ENCODE measurements at places on chromosomes 3 and 15.

DNA sequence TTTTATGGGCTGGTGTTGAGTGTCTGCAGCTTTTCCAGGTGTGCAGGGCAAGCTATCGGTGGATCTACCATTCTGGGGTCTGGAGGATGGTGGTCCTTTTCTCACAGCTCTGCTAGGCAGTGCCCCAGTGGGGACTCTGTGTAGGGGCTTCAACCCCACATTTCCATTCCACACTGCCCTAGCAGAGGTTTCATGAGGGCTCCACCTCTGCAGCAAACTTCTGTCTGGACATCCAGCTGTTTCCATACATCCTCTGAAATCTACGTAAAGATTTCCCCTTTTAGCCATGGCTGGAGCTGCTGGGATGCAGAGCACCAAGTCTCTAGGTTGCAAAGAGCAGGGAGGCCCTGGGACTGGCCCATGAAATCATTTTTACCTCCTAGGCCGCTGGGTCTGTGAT lies 11.6 kb downstream of the RFX7 start:
- DNase-seq, result no peak

DNA sequence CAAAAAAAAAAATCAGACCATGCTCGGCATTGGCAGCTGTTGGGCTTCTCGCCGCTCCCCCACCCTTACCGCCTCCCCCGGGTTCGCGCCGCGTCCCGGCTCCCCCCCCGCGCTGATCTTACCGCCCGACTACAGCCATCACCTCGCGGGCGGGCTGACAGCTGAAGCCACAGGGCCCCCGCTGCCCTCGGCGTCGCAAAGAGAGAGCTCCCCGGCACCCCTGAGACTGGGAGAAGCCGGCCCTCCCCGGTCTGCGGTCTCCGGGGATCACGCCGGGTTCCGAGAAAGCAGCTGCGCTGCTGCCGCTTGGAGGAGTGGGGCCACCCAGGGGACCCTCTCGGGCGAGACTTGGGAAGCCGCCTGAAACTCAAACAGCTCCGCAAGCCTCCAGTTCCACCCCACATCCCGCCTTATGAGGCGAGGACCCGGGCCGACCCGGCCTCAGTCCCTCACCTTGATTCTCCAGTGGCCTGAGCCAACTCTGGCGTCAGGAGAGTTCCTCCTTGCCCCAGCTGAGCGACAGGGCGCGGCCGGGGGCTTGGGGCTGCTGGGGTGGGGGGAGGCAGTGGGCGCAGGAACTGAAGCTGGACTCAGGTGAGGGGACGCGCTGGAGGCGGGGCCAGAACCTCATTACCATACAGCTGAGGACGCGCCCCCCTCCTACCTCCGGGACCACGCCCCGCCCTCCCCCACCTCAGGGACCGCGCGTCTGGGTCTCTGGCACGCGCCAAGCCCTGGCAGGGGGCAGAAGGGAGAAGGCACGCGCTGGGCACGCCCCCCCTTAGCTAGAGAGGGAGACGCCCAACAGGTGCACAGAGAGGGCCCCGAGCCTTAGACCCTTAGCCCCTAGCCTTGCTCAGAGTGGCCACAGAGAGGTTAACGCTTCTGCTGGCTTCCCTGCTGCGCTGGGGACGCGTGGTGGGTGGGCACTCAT lies 1.0 kb upstream of the DLL4 start:
- DNase-seq, result no peak

- DNase-seq, result no peak
Measured at GRCh38 chr15:86444527-86444926, 364.9 kb downstream of the AGBL1 start.

- DNase-seq, result no peak
Measured at GRCh38 chr3:139715166-139715565, 37.4 kb upstream of the NMNAT3 start.

- peak; percentile 71 for DNase-seq
Measured at GRCh38 chr15:99104788-99105513, at the start of gene SYNM. SYNM (plus strand) TSS chr15:99105080; CDS start chr15:99105200, 120 bp downstream.

DNA sequence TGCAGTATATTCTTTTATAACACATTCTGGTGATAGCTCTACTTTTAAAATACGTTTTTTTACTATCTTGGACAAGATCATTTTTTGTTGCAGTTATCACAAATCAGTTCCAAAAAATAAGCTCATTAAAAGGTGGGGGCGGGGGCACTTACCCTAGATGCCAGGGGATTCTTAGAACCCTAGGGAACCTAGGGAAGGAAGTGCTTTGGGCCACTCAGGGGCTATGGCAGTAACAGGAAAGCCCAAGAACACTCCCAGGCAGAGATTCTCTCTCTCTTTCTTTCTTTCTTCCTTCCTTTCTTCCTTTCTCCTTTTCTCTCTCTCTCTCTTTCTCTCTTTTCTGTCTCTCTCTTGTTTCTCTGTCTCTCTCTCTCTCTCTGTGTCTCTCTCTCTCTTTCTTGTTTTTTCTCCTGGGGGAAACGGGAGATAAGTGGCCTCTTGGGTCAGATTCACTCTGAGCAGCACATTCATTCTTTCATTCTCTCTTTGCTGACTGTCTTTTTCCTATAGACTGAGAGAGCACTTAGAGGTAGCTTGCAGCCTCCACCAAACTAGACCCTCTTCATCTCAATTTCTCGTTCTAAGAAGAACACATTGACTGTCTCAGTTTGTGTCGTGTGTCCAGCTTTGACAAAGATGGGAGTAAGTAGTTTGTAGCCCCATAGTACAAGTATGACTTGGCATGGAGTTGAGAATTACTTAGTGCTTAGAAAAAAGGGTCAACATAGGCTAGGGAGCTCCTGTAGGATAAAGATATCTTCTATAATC lies 16.6 kb downstream of the SCAANT1 start:
- DNase-seq, result peak; percentile 9

DNA sequence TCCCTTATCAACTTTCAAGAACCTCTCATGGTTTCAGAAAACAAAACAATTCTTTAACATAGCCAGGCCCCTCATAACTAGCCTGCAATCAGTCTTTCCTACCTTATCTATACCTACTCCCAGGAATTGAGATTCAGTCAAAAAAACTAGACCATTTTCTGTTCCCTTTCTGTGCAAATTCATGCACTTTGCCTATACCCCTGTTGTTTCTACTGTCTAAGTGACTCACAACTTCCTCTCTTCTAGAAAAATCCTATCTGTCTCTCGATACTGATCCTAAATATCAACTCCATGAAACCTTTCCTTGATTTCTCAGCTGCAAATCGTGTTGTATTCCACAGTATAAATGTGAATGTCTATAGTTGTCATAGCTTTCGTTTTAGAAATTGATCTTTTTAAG lies 10.9 kb upstream of the IL1RAP start:
- DNase-seq, result no peak

All from choroid plexus epithelial cell (primary cell).